ENCODE measurements at places on chromosomes 6 and 20. TPM values are rescaled to one million over a fixed set of nuclear protein-coding genes. Genes with fewer than 3 reads are reported as not detected.

ULBP1 gene
- 0.08 TPM for total RNA-seq

MOG gene
- total RNA-seq: not detected

MLN gene
- not detected for total RNA-seq

NRSN1 gene
- not detected for total RNA-seq

MAS1 gene
- not detected for total RNA-seq

ARFGEF3 gene
- not detected for total RNA-seq

COL11A2 gene
- 3.0 TPM for total RNA-seq

PPDPF gene
- total RNA-seq: 251 TPM

HECA gene
- 207 TPM for total RNA-seq

GTSF1L gene
- total RNA-seq: not detected

MAP3K4 gene
- 80.3 TPM for total RNA-seq

IL17A gene
- 0.14 TPM for total RNA-seq

ZNF322 gene
- 0.92 TPM for total RNA-seq

PSMB1 gene
- 98.8 TPM for total RNA-seq

MYB gene
- 2.0 TPM for total RNA-seq

ARMH2 gene
- not detected for total RNA-seq

ATP9A gene
- total RNA-seq: 0.19 TPM
